Activated CD4-positive, alpha-beta T cell treated with anti-CD3 and anti-CD28 coated beads, Interleukin-2, amount 10 ng/mL, durations not matched to agents 7 days and 5 days (primary cell): ENCODE measurements at places on chromosomes 11 and 22. TPM values are rescaled to one million over a fixed set of nuclear protein-coding genes. Genes with fewer than 3 reads are reported as not detected.
A peak's percentile ranks its signal among the peaks of the same experiment; 100 is the strongest.

GTSE1 gene
- 103 TPM for total RNA-seq

RNF215 gene
- 9.8 TPM for total RNA-seq

DNA sequence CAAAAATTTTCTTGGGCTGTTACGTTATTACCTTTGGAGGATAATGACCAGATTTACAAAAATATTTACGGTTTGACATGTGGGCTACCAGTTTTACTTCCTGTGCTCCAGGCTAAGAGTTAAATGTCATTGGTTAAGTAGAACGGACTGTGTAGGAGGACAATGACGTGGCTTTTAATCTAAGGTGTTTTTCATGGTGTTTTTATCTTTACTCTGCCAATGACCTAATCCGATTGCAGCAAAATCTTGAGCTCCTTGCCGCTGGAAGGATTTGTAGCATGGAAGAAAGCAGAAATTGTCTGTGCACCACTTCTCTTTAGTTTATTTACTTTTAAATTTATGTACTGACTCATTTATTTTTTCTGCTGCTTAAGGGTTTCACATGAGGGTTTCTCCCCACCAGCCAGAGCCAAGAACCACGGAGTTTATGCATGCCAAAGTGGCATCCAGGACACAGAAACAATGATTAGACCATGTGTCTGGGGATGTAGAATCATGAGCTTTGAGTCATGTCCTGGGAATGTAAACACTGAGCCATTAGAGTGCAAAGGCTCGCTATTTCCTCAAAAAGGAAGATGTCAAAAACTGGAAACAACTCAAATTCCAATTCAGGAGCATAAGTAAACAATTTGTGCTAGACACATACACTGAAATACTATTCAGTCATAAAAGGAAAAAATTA, 1.9 kb upstream of the CARD16 start:
- DNase-seq = no peak

GRCh38 chr11:14186046-14186775, 172.8 kb downstream of the RRAS2 start:
- DNase-seq = no peak

DNA sequence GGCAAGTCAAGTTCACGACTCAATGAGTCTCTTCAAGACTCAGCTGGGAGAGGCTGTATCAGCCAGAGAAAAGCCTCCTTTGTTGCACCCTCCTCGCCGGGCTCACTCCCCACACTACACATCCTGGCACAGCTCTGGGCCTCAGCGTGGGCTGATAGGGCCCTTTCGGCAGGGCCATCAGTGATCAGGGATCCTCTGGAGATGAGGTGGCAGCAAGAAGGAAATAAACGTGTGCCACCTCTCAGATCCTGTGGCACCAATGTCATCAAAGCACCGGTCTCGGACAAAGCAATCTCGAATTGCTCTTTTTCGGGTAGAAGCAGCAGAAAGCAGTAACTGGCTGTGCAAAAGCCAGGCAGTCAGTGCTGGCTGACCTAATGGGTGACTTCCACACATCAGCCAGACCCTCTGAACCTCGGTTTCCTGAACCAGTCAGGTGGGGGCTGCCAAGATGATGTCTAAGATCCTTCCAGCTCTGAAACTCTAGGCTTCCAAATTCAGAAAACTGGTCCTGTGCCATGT, 2.1 kb downstream of the EHD1 start:
- DNase-seq = no peak

DNA sequence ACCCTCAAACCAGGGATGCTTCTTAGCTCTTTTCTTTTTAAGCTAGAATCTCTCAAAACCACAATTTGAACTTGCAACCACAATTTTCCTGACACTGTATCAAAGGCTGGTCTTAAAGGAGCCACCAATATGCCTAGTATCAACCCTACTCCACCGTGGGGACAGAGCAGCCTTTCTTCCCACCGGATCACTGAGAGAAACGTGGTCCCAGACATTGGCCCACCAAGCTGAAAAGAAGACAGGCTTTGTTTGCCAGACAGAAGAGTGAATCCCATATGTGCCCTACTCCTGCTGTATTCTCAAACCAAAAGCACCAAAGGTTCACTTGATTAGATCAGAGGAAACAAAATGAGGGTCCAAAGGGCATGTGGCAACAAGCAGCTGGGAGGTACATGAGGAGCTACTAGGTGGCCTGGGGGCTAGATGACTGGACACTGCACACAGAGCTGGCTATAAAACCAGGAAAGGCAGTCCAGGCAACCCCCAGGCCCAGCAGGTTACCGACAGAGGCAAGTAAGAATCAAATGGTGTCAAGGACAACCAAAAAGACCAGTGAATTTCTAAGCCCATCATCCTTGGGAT, 3.6 kb upstream of the VWCE start:
- DNase-seq = no peak

DNA sequence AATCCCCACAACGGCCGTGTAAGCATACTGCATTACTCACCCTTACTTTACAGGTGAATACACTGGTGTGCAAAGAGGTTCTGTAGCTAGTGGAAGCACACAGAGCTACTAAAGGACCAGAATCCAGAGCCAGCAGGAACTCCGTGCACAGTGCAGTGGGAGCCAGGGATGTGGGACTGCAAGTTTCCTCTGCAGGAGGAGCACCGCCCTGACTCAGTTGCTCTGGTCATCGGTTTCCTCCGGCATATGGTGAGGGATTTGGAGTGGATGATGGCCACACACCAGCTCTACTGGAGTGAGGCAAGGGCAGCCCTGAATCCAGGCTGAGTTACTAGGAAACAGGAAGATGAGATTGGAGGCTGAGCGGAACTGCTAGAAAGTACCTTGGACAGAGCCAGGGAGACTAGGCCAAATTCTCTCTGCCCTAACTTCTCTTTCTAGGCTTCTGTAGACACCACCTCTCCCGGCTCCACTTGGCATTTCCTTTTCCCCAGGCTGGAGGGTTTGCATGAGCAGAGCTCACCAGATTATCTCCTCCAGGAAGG, 18.2 kb upstream of the C22orf42 start:
- no peak for DNase-seq

DNA sequence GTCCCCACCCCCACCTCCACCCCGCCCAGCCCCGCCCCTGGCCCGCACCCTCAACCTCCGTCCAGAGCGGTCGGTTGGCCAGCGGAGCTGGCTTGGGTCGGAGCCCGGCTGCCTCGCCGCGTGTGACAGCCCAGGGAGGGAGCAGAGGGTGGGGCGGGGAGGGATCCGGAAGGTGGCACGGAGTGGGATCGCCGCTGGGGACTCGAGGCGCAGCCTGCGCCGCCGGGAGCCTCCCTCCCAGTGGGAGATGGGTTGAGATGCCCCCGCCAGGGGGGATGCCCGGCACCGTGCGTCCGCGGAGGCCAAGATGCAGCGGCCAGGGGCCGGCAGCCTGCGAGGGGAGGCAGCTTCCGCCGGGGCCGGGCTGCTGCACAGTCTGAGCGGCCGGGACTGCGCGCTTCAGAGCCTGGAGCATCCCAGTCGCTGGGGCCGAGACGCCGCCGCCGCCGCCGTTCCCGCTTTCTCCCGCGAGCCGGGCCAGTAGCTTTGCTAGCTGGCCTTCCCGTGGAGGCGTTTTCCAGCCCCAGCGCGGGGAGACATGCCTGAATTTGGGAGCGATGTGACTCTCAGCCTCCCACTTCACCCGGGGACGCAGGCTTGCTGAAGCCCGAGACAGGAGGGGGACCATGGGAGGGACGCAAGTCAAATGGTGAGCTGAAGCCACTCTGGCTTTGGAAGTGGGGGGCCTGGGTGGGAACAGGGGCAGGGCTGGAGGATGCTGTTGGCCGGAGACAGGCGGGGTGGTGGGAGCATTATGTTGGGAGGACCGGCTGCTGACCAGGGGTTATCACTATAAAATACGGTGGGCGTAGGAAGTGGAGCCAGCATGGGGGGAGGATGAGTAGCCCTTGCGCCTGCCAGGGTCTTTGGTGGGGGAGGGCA, 40.2 kb downstream of the DIXDC1 start:
- peak; percentile 10 for DNase-seq

DNA sequence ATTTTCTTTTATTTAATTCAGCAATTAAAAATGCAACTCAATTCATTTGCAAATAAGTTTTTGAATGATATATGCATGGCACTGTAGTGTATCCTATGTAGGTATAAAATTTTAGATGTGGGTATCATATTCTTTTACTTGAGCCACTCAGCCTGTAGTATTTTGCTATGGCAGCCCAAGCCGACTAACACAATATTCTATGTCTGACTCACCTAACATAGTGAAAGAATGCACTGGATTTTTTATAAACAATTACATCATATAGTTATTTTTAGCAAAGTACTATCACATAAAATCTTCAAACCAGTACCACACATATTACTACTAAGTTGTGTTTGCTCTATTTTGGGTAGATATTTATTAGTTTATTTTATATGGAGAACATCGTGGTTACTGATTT, 21.9 kb upstream of the GRIA4 start:
- DNase-seq = no peak

DNA sequence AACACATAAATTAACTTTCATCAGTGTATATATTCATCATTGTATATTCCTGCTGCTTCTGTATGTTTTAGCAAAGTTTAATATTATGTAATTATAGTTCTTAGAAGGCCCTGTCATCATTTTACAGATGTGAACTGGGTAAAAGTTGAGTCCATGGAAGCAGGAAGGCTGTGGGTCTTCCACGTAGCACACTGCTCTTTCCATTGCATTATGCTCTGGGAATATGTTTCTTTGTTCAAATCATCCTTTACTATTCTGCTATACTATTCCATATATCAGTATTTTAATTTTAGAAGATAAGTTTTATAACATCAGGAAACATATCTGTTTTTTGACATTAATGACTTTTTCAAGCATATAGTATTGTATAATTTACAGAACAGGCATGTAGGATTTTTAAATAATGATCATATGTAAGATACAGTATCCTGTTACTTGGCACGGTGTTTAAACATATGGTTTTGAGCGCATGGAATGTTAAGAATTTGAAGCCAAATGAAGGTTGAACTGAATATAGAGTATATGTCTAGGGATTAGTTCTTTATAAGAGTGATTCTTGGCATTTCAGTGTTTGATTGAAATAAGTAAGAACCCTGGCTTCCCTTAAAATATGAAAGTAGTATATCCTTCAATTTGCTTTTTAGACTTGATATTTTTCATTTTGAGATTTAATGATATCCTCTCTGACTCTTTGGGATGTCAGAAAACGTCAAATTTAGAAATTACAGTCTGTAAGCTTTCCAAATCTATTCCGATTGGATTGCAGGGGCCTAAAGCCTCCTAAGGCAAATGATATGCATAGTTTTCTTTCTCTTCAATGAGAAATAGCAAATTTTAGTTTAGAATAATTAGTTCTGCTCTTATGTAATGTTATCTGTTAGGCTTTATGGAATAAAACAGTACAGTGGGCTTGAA, 8.6 kb downstream of the CCDC81 start:
- no peak for DNase-seq

DNA sequence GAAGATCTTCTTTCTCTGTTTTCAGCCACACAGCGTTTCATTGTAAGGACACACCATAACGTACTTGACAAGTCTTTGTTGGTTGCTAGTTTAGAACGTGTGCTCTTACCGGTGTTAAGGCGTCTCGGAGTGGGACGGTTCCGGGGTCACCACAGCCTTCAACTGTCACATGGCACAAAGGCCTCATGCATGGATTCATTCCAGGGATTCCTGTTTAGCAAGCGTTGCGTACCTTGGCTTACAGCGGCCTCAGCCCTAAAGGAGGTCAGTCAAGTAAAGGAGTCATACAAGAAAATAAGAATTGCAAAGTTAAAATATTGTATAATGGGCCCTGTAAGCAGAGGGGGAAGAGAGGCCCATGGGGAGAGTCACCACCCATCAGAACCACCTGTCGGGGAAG, 2.2 kb upstream of the SCGB1A1 start:
- no peak for DNase-seq

DNA sequence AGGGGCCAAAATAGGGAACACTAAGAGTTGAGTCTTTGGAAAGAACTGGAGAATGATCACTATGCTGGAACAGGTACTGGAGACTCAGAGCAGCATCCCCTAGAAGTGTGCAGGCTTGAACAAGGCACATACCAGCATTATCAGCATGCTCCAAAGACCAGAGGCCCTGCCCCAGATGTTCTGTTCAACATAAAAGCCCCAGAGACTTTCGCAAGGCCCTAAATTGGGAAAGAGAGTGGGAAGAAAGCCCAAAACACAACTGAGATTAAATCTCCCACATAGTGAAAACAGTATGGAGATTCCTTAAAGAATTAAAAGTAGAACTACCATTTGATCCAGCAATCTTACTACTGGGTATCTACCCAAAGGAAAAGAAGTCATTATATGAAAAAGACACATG, 9.4 kb downstream of the CNGA4 start:
- DNase-seq = no peak
